Body of pancreas (tissue), 4 donors: ENCODE measurements at places on chromosomes 6 and 20. TPM values are rescaled to one million over a fixed set of nuclear protein-coding genes. Genes with fewer than 3 reads are reported as not detected.

GRCh38 chr20:23449421-23449820 lies 3.3 kb downstream of the CST11 start:
- no peak for DNase-seq
- H3K36me3 ChIP-seq: no peaks in the 10 kb centered on the region
- no peak overlapping the region for H3K27ac ChIP-seq
- H3K4me3 ChIP-seq: no peak overlapping the region
- H3K4me1 ChIP-seq: no peaks in the 10 kb centered on the region
- no peaks in the 10 kb centered on the region for H3K27me3 ChIP-seq

DNA sequence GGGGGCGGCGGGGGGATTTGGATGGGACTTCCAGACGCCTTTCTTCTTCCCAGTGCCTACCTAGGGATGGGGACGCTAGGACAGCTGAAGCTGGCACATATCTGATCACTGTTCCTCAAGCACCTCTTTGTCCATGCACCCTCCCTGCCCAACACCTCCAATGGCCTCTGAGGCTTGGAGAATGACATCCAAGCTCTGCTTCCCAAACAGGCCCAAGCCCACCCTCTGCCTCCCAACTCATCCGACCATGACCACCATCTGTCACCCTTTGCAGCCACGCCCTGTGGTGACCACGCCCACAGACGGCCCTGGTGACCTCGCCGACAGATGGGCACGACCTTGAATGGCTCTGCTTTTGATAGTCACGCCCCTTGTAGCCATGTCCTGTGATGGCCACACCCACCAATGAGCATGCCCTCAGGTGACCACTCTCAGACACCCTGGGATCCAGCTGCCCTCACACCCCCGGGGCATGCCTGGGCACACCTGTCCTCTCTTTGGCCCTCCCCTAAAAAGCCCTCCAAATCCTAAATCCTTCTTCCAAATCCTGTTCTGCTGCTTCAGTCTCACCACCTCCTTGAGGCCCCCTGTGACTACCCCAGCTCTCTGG lies 51.0 kb downstream of the SSR1 start:
- no peaks in the 10 kb centered on the region for H3K27me3 ChIP-seq
- peaks cover 18% of the 10 kb centered on the region for H3K4me1 ChIP-seq
- DNase-seq: peak; percentile 48
- peak overlapping the region; percentile 88 for H3K27ac ChIP-seq
- peak overlapping the region; percentile 60 for H3K4me3 ChIP-seq

THBS2 gene
- total RNA-seq: 8.9 TPM

GRCh38 chr6:31736768-31737314 lies 511 bp upstream of the CLIC1 start:
- peaks cover 58% of the 10 kb centered on the region for H3K4me1 ChIP-seq
- peaks cover 9% of the 10 kb centered on the region for H3K36me3 ChIP-seq
- H3K27me3 ChIP-seq: no peaks in the 10 kb centered on the region

TBXT gene
- total RNA-seq: not detected
